Thyroid gland (tissue), 4 donors: ENCODE measurements at places on chromosomes 16 and 17. TPM values are rescaled to one million over a fixed set of nuclear protein-coding genes. Genes with fewer than 3 reads are reported as not detected.

Gene CSH2
- not detected for total RNA-seq

Gene ARL16
- total RNA-seq, result 46.5 TPM

Gene GCGR
- total RNA-seq, result not detected

GRCh38 chr17:8887301-8887700 is 19.8 kb upstream of the PIK3R6 start:
- H3K4me3 ChIP-seq, result no peak overlapping the region
- no peaks in the 10 kb centered on the region for H3K36me3 ChIP-seq
- no peak overlapping the region for H3K27ac ChIP-seq
- no peak for DNase-seq

GRCh38 chr17:19364699-19365498 is 2.4 kb upstream of the B9D1 start:
- H3K27ac ChIP-seq, result no peak overlapping the region
- no peak overlapping the region for H3K4me3 ChIP-seq
- H3K36me3 ChIP-seq, result no peaks in the 10 kb centered on the region
- no peaks in the 10 kb centered on the region for H3K27me3 ChIP-seq

DNA sequence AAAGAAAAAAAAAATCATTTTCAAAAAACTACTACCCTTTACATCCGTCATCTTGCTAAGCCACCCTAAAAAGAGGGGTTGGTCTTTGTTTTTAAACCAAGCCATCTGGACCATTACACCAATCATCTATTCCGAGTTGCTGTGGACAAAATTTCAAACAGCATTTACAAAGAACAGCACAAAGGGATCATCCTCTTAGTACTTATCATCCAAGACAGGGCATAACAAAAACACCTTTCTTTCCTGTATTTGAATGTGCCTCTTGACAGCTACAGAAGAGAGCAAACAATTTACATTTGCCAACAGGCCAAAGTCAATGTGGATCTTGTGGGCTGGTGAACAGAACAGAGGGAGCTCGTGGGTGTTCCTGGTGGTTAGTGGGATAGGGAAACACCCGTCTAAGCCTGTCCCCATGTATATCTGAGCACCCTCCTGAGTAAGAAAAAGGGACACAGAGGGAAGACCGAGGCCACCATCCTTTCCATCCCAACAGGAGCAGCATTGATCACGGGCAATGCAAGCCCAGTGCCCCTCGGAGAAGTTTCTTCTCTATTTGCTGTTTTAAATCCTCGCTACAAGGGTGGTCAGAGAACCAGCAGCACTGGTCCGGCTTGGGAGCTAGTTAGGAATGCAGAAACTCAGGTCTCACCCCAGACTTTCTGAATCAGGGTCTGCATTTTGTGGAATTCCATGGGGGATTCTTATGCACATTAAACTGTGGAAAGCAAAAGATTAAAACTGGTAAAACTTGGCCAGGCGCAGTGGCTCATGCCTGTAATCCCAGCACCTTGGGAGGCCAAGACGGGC is 1.9 kb downstream of the SLC39A11 start:
- peaks cover 7% of the 10 kb centered on the region for H3K36me3 ChIP-seq
- peaks cover 22% of the 10 kb centered on the region for H3K4me1 ChIP-seq
- peak overlapping the region; percentile 49 for H3K27ac ChIP-seq
- H3K27me3 ChIP-seq, result no peaks in the 10 kb centered on the region
- peak overlapping the region; percentile 67 for H3K4me3 ChIP-seq
- peak; percentile 17 for DNase-seq

Gene ZNF500
- 18.6 TPM for total RNA-seq

Gene LUC7L
- 96.6 TPM for total RNA-seq

Gene RNF157
- 1.7 TPM for total RNA-seq

DNA sequence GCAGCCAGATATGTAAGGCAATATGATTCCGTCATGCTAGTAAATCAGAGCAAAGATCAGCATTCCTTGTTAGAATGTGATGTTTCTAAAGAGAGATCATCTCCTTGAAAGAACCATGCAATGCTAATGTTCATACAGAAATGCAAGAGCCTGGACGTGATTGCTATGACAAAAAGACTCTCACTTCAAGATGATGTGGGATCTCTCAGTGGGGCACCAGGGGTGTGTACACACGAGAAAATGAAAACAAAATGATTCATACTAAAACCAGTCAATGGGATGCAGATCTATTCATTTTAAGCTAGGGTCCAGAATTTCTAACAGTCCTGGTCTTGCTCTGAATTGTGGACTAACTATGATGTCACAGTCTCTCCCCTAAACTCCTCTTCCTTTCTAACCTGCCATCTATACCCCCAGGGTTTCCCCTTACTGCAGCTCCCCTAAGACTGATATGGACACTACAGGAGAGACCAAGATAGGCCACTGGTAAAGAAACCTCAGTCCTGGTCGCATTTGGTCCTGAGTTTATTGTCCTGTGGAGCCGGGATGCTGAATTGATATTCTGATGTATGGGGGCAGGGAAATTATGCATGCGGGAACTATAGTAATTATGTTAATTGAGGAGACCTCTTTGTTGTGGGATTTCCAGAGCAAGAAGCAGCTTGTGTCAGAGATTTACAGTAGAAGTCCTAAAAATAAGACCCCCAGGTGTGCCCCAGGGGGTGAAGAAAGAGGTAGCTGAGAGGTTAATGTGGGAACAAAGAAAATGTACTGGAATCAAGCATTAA is 179.0 kb downstream of the PMP22 start:
- no peak overlapping the region for H3K4me3 ChIP-seq
- H3K27me3 ChIP-seq, result no peaks in the 10 kb centered on the region
- no peaks in the 10 kb centered on the region for H3K4me1 ChIP-seq
- H3K36me3 ChIP-seq, result no peaks in the 10 kb centered on the region

Gene KRTAP4-4
- not detected for total RNA-seq

DNA sequence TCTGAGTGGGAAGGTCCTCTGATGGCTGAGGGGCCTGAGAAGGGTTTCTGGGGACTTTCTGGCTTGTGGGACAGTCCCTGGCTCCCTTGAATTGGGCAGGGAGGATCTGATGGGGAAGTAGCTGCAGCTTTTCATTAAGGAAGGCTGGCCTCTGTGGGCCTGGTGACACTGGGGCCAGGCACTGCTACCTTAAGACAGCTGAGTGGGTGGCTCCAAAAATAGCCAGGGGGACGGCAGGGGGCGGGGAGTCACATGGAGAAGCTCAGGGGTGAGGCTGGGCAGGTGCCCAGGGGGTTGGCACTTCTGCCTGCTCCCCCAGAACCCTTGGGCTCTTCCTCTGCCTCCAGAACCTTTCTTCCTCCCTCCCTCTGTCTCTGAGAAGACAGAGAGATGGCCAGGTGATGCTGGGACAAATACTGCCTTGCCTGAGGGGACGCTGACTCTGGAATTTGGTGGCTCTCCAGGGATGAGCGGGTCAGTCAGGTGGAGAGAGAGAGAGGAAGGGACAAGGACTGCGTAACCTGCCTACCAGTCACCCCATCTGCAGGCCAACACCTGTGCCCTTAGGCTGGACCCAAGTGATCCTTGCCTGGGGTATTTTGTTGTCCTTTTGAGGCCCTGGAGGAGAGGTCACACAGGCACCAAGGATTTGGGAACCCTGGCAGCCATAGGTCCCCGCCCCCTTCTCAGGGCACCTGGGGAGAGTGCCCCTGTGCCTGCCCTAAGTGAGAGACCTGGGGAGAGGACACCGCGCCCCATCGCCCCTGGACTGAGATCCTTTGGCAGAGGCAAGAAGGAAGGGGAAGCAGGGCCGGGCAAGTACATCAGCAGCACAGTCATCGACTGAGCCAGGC is 1.7 kb upstream of the SGCA start:
- H3K27ac ChIP-seq, result no peak overlapping the region
- DNase-seq, result no peak
- H3K4me1 ChIP-seq, result peaks cover 6% of the 10 kb centered on the region
- H3K36me3 ChIP-seq, result no peaks in the 10 kb centered on the region
- H3K4me3 ChIP-seq, result no peak overlapping the region
- H3K27me3 ChIP-seq, result no peaks in the 10 kb centered on the region

Gene ELMO3
- total RNA-seq, result 26.5 TPM

DNA sequence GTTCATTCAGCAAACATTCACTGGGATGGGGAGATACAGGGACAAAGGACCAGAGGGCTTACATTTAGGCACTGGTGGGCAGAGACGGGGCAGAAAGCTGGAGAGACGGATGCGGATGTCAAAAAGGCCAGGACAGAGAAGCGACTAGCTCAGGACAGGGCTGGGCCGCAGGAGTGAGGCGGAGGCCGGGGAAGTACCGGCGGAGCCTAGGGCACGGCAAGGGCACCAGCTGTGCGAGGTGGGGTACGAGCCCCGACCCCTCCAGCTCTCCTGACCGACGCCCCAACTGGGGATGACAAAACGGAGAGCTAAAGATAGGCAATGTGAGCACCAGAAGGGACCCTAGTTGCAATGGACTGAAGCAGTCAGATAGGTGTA is 3.9 kb upstream of the SGCA start:
- DNase-seq, result no peak
- no peaks in the 10 kb centered on the region for H3K36me3 ChIP-seq
- peaks cover 6% of the 10 kb centered on the region for H3K4me1 ChIP-seq
- no peak overlapping the region for H3K4me3 ChIP-seq
- no peaks in the 10 kb centered on the region for H3K27me3 ChIP-seq

Gene ATP2A3
- total RNA-seq, result 18.6 TPM

GRCh38 chr17:21001111-21001812 is 41.5 kb downstream of the USP22 start:
- no peaks in the 10 kb centered on the region for H3K27me3 ChIP-seq
- DNase-seq, result no peak
- peaks cover 57% of the 10 kb centered on the region for H3K36me3 ChIP-seq
- no peak overlapping the region for H3K27ac ChIP-seq
- no peak overlapping the region for H3K4me3 ChIP-seq

DNA sequence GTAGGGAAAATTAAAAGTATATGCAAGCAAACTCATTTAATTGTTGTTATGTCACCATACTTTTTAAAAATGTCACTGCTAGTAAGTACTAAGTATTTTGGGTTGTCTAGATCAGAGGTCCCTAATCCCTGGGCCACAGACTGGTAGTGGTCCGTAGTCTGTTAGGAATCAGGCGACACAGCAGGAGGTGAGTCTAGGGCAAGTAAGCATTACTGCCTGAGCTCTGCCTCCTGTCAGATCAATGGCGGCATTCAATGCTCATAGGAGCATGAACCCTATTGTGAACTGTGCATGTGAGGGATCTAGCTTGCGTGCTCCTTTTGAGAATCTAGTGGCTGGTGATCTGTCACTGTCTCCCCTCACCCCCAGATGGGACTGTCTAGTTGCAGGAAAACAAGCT is 21.6 kb downstream of the STXBP4 start:
- no peak for DNase-seq
- no peak overlapping the region for H3K4me3 ChIP-seq
- H3K36me3 ChIP-seq, result no peaks in the 10 kb centered on the region
- H3K4me1 ChIP-seq, result no peaks in the 10 kb centered on the region
- no peak overlapping the region for H3K27ac ChIP-seq

- peak; percentile 14 for DNase-seq
- H3K27me3 ChIP-seq, result no peaks in the 10 kb centered on the region
- H3K36me3 ChIP-seq, result no peaks in the 10 kb centered on the region
Observed at GRCh38 chr17:79126139-79126538, 51.5 kb downstream of the ENGASE start.

GRCh38 chr16:66272461-66272860 is 94.0 kb upstream of the CDH5 start:
- H3K27me3 ChIP-seq, result no peaks in the 10 kb centered on the region
- H3K36me3 ChIP-seq, result no peaks in the 10 kb centered on the region
- no peak for DNase-seq
- H3K4me3 ChIP-seq, result no peak overlapping the region
- no peak overlapping the region for H3K27ac ChIP-seq
- peaks cover 3% of the 10 kb centered on the region for H3K4me1 ChIP-seq

DNA sequence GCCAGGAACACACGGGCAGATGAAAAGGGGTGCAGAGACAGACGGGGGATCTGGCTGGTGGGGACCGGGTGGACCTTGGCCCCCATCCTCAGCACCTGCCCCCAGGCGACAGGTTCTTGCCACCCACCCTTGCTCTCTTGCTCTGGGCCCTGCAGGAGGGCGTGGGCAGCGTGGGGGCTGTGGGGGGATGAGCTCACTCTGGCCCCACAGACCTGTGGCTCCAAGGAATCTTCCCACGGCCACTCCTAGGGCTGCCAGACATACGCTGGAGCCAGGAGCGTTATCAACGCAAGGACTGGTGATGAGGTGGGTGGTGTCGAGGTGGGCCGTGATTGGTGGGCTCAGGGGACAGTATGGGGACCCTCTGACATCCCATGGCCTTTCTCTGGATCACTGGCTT is 6.3 kb downstream of the CTRB1 start:
- no peak overlapping the region for H3K4me3 ChIP-seq
- H3K27ac ChIP-seq, result no peak overlapping the region
- H3K27me3 ChIP-seq, result no peaks in the 10 kb centered on the region
- H3K36me3 ChIP-seq, result peaks cover 18% of the 10 kb centered on the region
